Activated T-cell treated with anti-CD3 and anti-CD28 coated beads, Interleukin-2, amount 50 U/mL, for 4 hours (primary cell): ENCODE measurements at places on chromosomes 2 and 18.

DNA sequence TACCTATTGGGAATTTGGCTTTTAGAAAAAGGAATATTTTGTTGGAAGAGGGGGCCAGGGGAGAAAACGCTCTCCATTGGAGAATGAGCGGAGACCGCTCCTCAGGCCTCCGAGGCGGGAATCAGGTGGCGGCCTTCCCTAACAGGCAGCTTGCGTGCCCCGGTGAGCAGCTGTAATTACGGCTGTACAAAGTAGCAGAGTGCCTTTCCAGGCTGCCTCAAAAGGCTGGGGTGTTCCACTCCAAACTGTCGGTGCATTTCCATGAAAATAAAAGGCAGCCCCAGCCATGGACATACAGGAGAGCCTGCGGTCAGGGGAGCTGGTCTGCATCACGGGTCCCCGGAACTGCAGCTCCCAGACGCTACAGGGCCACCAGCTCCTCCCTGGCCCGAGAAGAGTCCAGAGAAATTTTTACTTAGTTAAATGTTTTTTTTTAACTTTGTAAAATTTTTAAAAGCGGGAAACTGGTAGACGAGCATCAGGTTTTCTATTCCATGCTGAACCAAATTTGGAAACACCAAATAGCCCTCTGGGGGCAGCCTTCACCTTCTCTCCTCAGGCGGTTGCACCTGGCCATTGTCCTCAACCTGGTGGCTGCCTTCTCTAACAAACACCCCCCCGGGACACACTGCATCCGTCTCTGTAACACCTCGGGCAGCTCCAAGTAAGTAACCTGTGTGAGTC lies 209.3 kb upstream of the SALL3 start:
- DNase-seq = no peak

DNA sequence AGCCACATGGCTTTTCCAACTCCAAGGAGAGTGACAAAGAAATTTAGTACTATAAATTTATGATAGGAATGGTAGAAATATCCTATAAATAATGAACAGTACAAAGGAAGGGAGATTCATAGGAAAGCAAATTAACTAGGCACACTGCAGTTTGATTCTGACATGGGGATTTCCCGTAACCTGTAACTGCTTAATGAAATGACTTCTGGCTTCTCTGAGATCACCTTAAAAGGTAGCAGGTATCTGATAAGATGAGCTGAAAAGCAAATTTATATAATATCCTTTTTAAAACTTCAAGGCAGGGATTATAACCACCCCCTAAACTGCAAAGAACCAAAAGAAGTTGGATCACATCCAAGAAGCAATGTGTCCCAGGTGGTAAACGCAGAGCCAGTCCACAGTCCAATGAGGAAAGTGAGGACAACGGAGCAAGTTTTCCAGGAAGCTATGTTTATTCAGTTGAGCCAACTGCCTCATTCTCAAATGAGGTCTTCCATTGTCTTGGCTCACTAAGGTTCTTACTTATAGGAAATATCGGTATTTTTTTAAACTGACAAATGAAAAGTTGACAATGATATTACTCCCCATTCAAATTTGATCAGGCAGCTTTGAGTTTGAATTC lies 43.0 kb downstream of the WIPF1 start:
- no peak for DNase-seq

DNA sequence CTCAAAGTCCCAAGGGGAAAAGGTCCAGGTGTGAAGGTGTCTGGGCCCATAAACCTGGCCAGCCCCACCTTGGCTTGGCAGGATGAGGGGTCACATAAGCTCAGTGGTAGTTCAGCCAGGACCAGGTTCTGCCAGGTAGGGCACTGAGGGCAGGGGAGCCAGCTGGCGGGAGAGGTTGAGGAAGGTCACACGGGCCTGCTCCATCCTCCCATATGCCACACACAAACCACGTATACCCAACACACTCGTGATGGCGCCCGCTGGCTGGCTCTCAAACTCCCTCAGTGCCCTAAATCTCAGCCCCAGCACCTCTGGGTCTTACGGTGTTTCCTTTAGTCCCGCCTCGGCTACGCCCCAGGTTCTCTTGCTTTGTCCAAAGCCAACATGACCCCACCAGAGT lies 160.5 kb downstream of the ZFP36L2 start:
- DNase-seq = no peak

DNA sequence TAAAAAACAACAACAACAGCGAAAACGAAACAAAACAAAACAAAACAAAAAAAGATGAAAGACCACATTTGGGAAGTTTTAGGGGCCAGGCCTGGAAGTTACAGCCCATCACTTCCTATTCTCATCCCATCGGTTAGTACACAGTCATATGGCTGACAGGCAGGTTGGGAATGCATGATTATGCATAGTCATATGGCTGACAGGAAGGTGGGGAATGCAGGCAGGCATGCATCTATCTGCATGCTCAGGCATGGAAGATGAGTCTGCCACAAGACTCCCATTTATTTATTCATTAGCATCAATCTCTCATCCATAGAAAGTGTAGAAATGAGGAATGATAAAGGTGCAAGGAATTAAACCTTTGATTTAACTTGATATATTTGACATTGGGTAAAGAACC lies 325.3 kb upstream of the MEX3C start:
- no peak for DNase-seq

- DNase-seq = peak; percentile 21
Measured at GRCh38 chr18:12839526-12840196, 44.4 kb downstream of the PTPN2 start.

DNA sequence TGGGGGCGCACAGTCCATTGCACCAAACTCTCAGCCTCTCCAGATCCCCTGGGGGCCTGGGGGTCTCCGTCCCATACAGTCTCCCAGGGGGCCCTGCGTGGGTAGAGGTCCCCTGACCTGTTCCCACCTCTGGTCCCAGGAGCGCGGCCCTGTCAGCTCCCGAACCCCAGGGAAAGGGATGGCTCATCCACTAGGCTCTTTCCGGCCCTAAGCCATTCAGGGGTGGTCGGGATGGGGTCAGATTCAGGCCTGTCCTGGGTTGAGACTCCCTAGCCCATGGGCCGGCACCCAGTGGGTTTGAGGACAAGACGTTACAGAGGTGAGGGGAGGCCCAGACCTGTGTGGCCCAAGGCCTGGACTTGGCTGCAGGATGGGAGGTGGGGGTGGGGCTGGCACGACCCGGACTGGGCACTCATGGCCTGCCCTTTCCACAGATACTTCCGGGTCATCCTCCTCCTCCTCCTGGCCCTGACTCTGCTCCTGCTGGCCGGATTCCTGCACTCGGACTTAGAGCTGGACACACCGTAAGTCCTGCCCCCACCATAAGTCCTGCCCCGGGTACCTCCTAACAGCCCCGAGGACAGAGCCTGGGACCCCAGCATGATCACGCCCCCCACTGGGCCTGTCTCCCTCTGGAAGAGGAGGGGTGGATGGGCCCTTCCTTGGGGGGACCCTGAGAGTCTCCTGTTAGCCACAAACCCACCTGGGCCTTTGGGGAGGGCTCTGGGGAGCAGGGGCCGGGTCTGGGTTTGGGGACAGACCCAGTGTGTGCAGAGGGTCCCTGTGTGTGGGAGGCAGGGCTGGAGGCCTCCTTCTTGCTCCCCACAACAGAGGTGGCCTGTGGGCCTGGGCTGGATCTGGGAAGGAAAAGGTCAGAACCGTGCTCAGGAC lies 10.1 kb upstream of the NEU4 start:
- DNase-seq = peak; percentile 4
